ENCODE measurements at places on chromosomes 3 and 15.

DNA sequence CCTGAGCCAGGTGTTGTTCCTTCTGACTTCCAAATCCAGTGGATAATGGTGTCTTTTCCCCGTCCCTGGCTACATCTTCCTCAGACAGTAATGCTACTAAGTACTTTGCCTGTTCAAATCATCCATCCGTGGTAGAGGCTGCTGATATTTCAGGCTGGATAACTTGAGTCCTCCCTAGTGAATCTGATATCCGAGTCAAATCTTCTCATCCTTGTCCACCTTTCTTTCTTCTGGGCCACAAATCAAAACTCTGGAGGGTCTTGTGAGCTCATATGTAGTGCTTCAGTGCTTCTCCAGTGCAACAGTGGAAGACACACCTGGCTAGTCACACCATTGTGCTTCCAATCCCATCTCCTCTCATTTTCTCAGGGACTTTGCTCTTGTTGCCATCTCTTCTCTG lies 11.2 kb downstream of the SH3GL3 start:
- no peak for DNase-seq

DNA sequence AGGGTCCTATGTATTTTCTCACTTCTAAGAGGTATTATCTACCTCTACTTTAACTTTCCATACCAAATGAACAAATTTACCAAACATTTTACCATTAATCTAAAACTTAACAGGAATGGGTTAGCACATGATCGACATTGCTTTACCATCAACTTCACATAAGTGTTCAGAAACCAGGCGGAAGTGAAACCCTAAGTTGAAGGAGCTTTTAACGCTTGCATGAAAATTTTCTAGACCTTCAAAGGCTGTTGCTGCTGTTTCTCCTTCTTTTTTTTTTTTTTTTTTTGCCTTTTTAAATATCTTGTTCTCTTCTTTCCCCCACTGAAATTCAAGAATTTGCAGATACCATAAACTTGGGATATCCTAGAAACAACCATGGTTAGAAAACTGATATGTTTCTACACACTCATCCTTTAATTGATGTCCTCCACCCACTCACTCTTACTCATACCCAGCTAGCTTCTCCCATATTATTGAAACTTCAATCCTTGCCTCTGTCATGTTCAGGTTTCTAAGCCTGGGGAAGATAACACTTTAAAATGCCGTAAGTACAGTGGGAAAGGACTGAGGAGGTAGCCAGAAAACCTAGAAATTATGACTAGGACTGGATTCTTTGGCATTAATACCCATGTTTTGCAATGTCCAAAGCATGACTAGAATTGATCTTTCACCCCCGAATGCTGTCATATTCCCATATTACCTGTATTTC lies 24.7 kb downstream of the MYO5A start:
- DNase-seq = no peak

- DNase-seq = no peak
Observed at GRCh38 chr3:127034195-127034989, 51.5 kb downstream of the PLXNA1 start.

- peak; percentile 55 for DNase-seq
Observed at GRCh38 chr3:124351430-124352148, 359.7 kb upstream of the ROPN1 start.

GRCh38 chr15:101505610-101506337 lies 16.3 kb upstream of the PCSK6 start:
- no peak for DNase-seq

GRCh38 chr3:55661141-55661540 lies 174.0 kb upstream of the WNT5A start:
- DNase-seq = no peak

DNA sequence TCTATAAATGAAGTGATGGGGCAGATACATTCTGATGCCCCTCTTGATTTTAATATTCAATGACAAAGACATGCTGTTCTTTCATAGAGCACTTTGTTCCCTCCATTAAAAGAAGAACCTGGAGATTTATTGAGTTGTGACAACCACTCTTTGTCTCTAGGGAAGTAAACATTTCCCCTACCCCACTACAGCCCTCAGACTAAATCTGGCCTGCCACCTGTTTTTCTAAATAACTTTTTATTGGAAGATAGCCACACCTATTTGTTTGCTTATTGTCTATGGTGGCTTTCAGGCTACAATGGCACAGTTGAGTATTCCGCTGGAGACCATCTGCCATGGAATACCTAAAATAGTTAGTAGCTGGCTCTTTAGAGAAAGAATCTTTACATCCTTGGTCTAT lies 41.2 kb upstream of the ZNF385D start:
- DNase-seq = no peak

DNA sequence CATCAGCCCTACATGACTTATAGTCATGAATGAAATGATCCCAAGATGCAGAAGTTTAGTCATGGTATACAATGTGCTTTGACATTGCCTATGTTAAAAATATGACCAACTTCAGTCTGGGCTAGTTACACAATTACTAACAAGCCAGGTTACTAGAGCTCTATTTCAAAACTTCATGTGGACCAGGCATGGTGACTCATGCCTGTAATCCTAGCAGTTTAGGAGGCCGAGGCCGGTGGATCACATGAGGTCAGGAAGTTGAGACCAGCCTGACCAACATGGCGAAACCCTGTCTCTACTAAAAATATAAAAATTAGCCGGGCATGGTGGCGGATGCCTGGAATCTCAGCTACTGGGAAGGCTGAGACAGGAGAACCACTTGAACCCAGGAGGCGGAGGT lies 613.0 kb downstream of the CADM2 start:
- no peak for DNase-seq

- peak; percentile 57 for DNase-seq
Observed at GRCh38 chr15:94327356-94327936, 96.1 kb downstream of the MCTP2 start.

GRCh38 chr15:92069308-92070250 lies 216.1 kb downstream of the SLCO3A1 start:
- no peak for DNase-seq

DNA sequence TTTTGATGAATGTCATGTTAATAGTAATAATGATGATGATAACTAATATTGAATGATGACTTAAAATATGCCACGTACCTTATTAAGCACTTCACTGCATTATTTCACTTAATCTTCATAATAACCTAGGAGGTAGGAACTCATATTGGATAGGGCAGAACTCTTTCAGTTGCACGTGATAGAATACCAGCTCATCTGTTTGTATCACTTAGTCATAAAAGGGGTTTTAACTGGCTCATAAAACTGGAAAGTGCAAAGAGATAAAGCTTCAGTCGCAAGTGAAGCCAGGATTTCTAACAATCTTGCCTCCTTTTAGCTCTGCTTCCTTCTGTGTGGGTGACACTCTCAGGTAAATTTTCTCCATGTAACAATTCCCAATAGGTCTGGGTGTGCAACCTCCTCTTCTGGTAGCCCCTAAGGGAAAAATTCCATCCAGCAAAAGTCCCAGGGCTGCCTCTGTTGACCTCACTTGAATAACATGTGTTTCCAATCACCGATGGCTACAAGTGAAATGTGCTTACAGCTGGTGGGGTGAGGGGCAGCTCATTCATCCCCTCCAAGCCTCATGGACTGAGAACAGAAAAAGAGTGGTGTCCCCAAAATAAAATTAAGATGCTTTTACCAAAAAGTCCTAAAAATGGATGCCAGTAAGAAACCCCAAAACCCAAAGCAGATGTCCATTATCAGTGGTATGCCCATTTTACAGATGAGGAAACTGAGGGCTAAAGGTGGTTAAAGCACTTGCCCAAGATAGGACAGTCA lies 9.3 kb downstream of the GXYLT2 start:
- no peak for DNase-seq

DNA sequence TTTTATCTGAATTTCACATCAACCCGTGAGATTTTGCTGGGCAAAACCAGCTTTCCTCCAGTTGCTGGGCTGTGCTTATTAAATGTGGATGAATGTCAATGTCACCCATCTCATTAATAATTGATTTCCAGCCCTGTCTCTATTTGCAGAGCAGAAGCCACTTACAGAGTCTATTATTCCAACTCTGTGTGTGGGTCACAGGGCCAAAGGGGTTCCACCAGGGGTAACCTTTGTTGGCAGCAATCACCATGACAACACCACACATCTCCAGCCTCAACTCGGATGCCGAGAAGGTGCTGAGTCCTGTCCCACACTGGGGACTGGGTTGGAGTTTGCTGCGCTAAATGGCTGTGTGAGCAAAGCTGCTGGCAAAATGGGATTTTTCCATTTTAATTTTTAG lies 51.1 kb upstream of the WNT5A start:
- no peak for DNase-seq

DNA sequence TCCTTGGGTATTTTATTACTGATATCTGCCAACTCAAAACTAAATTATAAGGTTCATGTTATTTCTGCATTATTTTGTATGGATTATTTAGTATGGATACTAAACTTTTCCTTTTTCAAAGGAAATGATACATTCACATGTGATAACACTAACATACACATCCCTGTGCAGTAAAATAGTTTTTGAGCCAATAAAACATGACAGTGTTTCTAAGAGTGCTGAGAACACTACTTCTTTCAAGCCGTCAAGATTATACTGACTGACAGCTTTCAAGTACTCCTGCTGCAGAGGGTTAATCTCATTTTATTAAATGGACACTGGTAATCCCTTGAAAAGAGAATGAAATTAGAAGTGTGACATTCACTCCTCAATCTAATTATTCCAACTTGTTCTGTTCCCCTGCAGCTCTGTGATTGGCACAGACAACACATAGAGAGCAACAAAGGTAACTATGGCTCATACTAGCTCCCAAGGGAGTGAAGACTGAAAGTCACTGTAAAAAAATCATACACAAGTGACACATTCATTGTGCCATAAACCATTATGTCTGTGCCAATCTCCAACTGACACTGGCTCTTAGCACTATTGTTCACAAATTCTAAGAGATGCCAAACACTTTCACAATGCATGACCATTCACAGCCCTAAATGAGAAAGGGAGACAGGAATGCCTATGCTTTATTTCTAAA lies 468.6 kb downstream of the SHQ1 start:
- DNase-seq = no peak

- DNase-seq = no peak
Observed at GRCh38 chr3:134822090-134822489, 27.0 kb downstream of the EPHB1 start.

GRCh38 chr3:16059081-16059537 lies 115.4 kb upstream of the GALNT15 start:
- DNase-seq = no peak

GRCh38 chr15:72475674-72476073 lies 1.5 kb downstream of the ARIH1 start:
- DNase-seq = no peak

DNA sequence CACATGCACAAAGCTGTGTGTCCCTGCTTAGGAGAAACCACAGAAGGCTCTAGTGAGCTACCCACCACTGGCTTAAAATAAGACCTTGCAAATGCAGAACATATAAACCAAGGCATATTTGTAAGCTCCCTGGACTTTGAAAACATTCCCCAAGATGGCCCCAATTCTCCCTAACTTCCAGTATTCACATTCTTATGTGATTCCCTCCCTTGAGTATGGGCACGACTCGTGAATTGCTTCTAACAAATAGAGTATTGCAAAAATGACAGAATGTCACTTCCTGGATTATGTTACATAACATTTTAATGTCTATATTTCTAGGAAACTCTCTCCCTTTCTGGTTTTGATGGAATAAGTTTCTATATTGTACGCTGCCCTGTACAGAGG lies 131.8 kb upstream of the MCTP2 start:
- no peak for DNase-seq

GRCh38 chr3:120421926-120422325 lies 28.9 kb downstream of the FSTL1 start:
- DNase-seq = no peak

DNA sequence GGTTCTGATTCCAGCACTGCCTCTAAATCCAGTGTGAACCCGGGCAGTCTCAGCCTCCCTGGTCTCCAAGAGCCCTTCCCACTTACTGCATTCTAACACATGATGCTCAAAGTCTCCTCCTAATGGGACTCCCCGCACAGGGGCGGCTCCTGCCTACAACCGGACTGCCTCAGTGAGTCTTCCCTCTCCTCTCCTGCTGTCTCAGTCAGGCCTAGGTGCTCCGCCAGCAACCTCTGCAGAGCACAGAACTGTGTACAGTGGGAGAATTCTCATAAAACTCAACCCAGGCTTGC lies 28.9 kb downstream of the TBC1D2B start:
- DNase-seq = no peak

GRCh38 chr15:58182460-58183163 lies 44.4 kb downstream of the AQP9 start:
- DNase-seq = peak; percentile 3

- peak; percentile 14 for DNase-seq
Observed at GRCh38 chr3:17645074-17645698, 97.2 kb downstream of the TBC1D5 start.

DNA sequence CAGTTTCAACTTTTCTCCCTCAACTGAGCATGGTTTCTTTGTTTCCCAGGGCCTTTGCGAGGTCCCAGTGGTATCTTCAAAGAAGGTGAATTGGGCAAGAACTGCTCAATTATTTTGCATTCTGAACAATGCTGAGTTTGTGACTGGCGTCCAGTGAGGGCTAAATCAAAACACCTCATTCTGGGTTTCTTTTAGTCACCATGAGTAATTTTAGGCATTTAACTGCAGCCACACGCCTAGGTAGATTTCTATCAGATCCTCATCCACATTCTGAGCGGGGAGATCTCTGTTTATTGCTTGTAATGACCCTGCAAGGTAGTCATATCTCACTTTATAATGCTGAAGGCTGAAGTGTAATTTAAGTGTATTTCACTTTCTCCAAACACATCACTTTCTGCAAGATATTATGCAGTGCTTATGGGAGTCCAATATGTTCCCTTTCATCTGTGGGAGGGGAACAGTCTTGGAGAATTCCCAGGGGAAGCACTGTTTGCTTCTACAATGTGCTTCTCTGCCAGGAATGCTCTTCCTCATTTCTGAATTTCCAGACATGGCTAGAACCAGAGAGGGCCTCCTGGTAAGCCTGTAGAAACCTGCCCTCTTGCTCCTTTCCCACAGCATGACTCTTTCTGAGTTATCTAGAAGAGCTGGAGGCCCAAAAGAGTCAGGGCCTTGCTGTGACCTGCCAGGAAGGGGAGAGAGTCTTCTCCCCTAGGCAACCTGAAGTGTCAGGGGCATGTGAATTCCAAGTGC lies 91.7 kb downstream of the FRMD4B start:
- no peak for DNase-seq

GRCh38 chr15:68679161-68679560 lies 100.4 kb downstream of the CORO2B start:
- DNase-seq = no peak
